ENCODE measurements at places on chromosomes 6 and 20.

DNA sequence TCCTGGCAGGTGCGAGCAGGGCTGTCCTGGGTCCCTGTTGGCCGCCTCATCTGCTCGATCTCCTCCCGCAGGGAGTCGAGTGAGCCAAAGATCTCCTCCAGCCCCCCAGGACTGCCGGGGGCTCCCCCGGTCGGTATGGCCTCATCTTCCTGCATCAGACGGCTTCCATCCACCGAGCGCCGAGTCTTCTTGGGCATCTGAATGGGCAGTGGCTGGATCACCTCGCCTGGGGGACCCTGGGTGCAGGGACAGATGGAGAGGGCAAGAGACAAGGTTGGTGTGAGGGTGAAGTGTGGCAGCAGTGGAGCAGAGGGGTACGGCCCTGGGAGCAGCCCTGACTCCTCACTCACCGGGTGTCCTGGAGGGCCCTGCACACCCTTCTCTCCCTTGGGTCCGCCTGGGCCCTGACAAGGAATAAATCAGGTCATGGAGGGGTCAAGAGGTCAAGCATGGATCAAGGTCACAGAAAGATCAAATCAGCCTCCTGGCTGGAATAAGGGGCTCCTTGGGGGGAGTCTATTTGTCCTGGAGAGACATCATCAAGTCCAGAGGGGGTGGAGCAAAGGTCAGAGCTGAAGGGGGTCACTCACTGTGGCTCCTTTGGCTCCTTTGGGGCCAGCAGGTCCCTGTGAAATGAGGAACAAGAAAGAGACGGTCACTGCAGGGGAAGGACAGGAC is 26.5 kb downstream of the COL11A2 start:
- no peak for DNase-seq

DNA sequence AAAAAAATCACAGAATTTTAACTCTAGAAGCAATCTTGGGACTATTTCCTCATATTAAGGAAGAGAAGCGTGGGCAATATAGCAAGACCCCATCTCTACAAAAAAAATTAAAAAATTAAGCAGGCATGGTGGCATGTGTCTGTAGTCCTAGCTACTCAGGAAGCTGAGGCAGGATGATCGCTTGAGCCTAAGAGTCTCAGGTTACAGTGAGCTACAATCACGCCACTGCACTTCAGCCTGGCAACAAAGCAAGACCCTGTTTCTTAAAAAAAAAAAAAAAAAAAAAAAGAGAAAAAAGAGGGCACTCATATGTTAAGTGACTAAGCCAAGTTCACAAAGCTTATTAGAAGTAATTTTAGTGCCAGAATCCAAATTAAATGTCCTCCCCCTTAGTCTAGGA is 100.8 kb downstream of the SESN1 start:
- DNase-seq, result no peak

DNA sequence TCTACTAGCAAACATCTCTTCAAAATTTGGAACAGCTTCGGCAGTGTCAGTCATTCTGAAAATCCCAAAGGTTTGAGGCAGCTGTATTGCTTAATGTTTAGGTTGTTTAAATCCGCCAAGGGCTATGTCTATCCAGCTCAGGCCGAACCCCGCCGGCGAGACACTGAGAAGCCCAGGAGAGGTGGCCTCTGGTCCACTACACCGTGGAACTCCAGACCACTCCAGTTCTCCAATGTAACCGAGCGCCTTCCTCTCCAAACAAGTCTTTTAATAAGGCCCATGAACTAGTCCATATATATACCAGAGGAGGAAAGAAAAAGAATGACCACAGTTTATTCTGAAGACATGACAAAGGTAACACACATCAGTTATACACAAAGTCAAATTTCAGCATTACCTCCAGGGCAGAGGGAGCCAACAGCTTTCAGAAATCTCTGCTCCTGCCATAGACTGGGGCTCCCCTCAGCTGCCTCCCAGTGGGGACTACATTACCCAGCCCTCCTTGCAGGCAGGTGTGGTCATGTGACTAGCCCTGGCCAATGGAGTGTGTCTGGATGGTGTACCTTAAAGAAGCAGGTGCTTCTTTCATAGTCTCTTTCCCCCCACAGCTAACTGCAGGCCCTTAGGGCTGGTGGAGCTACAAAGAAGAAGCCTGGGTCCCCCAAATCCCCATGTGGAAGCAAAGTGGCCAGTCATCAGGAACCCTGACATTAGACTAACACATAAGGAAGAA is at the start of gene RAMACL:
Gene RAMACL (minus strand): TSS at position 255 of the 733 bp plus-strand sequence. CDS start 201 bp downstream, at position 54.
- peak; percentile 62 for DNase-seq

- no peak for DNase-seq
Observed at GRCh38 chr6:105204331-105204730, 24.5 kb upstream of the POPDC3 start.

DNA sequence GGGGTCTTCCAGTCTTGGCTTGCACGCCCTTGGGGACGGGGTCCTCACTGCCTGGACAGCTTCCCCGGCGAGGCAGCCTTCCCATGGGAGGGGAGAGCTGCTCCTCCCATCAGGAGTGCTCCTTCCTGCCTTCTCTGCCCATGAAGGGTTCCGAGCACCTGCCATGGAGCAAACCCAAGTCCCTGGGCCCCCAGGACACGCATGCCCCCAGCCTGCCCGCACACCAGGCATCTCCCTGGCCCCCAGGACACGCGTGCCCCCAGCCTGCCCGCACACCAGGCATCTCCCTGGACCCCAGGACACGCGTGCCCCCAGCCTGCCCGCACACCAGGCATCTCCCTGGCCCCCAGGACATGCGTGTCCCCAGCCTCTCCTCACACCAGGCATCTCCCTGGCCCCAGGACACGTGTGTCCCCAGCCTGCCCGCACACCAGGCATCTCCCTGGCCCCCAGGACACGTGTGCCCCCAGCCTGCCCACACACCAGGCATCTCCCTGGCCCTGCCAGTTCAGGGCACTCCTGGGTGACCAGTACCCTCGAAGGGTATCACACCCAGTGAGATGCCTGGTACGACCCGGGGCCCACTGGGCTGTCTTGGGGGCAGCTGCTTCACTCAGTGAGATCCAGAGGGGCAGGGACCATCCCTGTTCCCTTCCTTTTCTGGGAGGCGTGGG is 21.7 kb downstream of the COL20A1 start:
- no peak for DNase-seq

DNA sequence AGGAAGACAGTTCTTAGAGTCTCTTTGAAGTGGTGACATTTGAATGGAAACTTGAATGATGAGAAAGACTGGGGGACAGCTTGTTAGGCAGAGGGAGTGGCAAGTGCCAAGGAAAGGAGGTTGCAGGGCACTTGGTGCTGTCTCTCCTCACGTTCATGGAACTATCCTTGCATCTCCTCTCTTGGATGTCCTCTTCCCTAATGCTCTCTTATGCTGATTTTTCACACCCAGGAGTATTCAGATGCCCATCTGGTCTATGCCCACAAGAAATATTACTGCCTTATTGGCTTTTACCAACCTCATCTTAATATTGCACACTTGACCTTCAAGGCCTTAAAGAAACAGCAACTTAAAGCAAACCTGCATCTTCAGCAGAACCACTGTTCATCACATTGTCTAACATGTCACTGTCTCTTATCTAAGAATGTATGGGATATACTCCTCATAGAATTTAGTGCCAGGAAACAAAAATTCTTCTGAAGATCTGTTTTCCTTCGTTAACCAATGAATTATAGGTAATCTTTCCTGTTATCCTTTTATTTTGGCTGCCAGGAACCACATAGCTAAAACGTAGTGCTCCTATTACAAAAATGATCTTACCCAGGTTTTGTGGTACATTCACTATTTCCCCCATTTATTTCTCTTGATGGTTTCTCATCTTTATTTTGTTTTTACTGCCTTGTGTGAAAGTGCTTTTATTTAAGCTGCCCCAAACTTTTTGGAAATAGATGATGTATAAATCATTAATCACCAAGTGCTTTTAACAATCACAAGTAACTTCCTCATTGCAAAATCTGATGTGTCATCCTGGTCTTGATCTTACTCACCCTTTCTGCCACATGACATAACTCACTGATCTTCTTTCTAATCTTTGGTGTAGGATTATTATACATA is 12.8 kb downstream of the RGS17 start:
- peak; percentile 70 for DNase-seq

- DNase-seq, result no peak
Observed at GRCh38 chr6:9646342-9647070, 768.4 kb downstream of the TFAP2A start.

GRCh38 chr6:116265041-116265829 is 11.4 kb upstream of the TSPYL4 start:
- DNase-seq, result no peak

- DNase-seq, result no peak
Observed at GRCh38 chr20:44336725-44337380, at the start of gene R3HDML. R3HDML (plus strand) TSS chr20:44337043; CDS start chr20:44337158, 115 bp downstream.

- no peak for DNase-seq
Observed at GRCh38 chr6:108632441-108632840, 71.7 kb downstream of the FOXO3 start.

- DNase-seq, result peak; percentile 63
Observed at GRCh38 chr20:37336369-37337207, 9.4 kb upstream of the SRC start.

GRCh38 chr20:59258221-59258621 is 42.2 kb upstream of the EDN3 start:
- peak; percentile 18 for DNase-seq

DNA sequence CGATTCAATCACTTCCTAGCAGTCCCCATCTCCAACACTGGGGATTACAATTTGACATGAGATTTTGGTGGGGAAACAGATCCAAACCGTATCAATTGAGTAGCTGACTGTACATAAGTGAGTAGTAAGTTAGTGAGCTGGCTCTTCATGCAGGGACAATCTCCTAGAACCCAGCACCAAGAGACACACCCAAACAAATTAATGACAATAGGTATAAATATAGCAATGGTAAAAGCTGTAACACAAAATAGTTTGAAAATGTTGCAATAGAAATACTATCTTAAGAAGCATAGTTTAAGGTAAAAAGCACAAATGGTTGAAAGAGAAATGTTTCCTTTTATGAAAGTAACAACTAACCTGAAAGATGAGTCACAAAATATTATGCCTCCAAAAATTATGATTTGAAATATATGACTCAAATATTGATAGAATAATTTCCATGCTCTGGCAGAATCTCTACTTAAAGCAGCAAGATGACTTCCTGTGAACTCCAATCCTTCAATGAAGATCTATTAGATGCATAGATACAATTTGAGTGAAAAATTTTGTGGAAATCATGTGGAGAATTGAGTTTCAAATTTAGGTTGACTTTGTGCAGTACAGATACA is 5.4 kb upstream of the SIRPB1 start:
- peak; percentile 48 for DNase-seq

DNA sequence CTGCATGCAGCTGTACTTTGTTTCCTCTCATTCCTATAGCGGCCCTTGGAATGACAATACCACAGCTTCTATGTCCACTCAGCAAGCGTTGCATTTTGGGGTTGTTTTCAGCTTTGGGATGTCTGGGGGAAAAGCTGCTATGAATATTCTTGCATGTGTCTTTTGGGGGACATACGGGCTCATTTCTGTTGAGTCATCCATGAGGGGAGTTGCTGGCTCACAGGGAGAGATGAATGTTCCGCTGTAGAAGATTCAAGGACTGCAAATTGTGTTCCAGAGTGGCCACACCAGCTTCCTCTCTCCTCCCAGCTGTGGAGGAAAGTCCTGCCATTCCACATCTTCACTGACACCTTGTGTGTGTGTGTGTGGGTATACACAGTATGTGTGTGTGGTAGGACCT is 43.3 kb downstream of the TGM2 start:
- no peak for DNase-seq

GRCh38 chr6:116351101-116351500 is 19.6 kb upstream of the DSE start:
- no peak for DNase-seq

DNA sequence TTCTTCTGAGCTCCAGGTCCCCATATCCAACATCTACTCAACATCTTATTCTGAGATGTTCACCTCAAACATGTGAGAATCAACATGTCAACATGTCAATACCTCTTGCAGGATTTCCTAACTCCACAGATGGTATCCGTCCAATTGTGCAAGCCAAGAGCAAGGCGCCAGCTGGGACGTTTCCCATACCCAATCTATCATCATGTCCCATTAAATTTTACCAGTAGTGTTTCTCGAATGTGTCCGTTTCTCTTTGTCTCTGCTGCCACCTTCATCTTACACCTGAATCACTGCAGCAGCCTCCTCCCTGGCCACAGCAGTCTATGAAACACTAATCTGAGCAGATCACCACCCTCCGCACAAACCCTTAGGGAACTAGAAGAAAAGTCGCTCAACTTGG is 78.0 kb upstream of the RPS6KA2 start:
- DNase-seq, result no peak

DNA sequence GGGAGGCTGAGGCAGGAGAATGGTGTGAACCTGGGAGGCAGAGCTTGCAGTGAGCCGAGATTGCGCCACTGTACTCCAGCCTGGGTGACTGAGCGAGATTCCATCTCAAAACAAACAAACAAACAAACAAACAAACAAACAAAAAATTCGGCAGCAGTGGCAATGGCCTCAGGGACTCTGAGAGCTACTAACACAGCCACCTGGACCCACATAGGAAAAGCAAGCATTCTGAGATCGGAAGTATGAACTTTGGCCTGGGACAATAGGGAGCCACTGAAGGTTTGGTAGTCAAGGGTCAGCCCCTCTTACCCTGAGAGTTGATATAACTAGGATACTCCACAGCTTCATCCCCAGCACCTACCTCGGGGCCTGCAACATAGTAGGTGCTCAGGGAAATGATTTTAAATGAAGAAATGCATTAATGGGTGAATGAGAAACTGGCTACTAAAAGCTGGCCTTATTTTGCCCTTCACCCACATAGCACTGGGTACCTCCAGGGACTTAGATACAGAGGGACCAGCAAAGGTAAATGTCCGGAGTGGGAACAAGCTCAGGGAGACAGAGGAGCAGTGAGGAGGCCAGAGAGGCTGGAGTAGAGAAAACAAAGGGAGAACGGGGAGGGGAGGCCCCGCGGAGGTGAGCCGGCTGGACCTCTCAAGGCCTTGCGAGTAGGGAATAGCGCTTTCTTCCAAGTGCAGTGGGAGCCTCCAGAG is 46.6 kb upstream of the PTGIS start:
- no peak for DNase-seq

DNA sequence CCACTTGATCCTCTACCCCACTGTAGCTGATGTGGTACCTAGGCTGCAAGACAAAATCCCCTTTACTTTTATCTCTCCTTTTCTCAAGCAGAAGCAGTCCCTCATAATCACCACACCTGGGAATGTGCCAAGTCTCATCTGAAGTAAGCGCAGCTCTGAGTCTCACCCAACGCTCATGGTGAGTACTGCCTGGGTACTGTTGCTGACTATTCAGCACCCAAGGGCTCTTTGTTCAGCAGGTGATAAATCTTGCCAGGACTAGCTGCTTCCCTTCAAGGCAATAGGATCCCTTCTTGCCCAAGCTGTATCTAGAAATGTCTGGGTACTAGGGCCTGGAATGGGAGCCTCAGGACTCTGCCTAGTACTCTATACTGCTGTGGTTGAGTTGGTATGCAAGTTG is 70.9 kb downstream of the GCLC start:
- DNase-seq, result no peak

GRCh38 chr6:52160472-52161104 is 25.6 kb upstream of the IL17A start:
- peak; percentile 64 for DNase-seq

- no peak for DNase-seq
Observed at GRCh38 chr6:11054722-11055121, 10.6 kb upstream of the ELOVL2 start.

- DNase-seq, result no peak
Observed at GRCh38 chr6:83378621-83379388, 52.0 kb downstream of the ME1 start.

All from activated CD4-positive, alpha-beta T cell treated with anti-CD3 and anti-CD28 coated beads, Interleukin-10, Interleukin-2, amounts not matched to agents 100 ng/mL and 50 ng/mL, durations not matched to agents 16 hours and 8 hours (primary cell).